Fibroblast of upper back skin (primary cell): ENCODE measurements at places on chromosomes 4 and X.

DNA sequence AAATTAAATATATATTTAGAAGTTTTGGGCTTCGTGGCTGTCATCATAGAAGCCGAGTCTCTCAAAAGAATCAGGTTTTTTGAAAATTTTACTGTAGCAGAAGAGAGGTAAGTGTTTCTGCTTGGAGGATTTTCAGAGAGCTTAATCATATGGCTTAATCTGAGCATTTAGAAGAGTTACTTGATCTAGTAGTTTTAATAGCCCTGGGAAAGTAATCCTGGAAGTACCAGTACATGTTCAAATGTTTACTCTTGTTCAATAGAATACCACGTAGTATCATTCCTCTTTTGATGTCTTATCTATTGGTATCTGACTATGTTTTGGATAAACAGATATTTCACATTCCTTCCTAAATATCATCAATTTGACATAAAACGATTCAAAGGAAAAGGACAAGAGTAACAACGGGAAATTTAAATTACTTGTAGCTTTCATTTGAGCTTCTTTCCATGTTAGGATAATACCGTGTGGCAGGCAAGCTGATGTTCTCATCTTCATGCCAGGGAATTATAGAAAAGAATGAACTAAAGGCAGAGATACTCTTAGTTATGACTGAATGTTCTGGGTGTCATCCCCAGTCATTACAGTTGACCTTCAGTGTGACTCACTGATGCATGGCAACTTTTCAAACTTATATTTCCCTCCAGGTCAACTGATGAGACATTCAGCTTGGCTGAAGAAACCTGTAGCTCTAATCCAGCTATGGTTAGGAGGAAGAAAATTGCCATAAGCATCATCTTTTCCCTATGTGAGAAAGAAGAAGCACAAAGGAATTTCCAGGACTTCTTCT is 89.8 kb downstream of the FNIP2 start:
- DNase-seq: peak; percentile 41

GRCh38 chr4:31343061-31343460 is 622.9 kb downstream of the PCDH7 start:
- DNase-seq: no peak

GRCh38 chr4:14744346-14744745 is 257.9 kb upstream of the CPEB2 start:
- no peak for DNase-seq

DNA sequence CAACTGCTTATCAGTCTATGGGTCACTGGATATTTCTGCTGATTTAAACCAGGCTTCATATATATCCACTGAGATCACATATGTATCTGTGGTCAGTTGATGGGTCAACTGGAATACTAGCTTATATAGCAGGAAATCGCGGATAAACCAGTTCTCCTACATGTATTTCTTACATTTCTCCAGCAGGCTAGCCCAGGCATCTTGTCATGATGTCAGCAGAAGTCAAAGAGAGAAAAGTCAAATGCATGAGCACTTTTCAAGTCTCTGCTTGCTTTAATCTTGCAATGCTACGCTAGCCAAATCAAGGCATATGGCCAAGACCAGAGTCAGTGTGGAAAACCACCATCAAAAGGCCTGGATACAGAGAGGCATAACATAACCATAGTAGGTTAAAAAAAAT is 1008.8 kb upstream of the DIAPH2 start:
- DNase-seq: no peak

DNA sequence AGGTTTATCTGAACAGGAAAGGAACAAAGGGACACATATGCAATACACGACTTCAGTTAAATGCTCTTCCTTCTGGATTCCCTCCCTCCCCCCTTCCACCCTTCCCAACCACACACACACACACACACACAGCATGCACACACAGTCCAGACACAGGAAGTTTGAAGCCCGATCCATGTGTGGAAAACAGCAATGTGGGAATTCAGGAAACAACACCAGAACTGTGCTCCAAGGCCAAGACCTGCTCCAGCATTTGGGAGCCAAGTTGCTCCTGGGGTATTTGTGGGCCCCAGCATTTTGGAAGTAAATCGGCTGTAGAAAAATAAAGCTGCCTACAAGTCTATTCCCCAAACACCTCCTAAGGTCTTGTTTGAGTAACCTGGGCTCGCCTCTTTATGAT is 5.6 kb upstream of the AMOT start:
- peak; percentile 42 for DNase-seq
